ENCODE measurements at places on chromosomes 7 and 10. TPM values are rescaled to one million over a fixed set of nuclear protein-coding genes. Genes with fewer than 3 reads are reported as not detected.

GLUD1 gene
- 160 TPM for total RNA-seq

NEBL gene
- 0.17 TPM for total RNA-seq

LSM8 gene
- total RNA-seq = 53.4 TPM

SCART1 gene
- 3.9 TPM for total RNA-seq

LEP gene
- total RNA-seq = not detected

SOSTDC1 gene
- not detected for total RNA-seq

ABI1 gene
- total RNA-seq = 86.2 TPM

FAM25G gene
- not detected for total RNA-seq

PHYHIPL gene
- not detected for total RNA-seq

DNA sequence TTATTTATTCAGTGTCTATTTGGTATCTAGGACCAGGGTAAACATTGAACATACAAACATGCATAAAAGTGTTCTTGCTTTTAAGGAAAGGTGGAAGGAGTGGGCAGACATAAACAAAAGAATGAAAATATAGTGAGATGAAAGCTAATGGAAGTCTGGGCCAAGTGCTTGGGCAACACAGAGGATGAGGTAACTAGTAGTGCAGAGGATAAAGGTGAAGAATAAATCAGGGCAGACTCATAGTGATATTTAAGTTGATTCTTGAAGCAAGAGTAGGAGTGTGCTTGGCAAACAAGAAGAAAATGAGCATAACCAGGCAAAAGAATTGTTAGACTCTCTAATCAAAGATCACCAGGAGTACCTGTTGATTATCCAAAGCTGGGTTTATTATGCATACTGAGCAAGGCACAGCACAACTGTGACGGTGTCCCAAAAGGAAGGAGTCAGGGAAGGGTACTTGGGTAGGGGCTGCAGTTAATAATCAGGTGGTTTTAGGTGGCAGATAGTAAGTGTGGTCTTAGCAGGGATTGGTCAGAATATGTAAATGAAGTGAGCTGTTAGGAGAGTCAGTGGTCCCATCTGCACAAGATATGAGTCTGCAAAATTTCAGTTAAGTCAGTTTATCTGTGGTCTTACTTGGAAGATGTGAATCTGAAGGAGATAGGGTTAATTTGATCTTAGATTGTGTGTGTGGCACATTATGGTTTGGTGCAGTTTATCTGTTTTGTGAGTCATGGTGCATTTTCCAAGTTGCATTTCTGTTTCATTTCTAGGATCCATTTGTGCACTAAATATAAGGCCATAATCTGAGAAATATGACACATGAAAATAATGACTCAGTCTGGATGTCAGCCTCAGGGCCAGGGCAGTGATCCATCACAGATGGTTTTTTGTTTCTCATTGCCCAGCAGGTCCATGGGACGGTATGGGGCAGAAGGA, 30.6 kb upstream of the TAX1BP1 start:
- DNase-seq = no peak
- H3K27ac ChIP-seq = no peak overlapping the region
- no peaks in the 10 kb centered on the region for H3K36me3 ChIP-seq
- no peak overlapping the region for H3K4me3 ChIP-seq
- H3K27me3 ChIP-seq = peaks cover 8% of the 10 kb centered on the region

DNA sequence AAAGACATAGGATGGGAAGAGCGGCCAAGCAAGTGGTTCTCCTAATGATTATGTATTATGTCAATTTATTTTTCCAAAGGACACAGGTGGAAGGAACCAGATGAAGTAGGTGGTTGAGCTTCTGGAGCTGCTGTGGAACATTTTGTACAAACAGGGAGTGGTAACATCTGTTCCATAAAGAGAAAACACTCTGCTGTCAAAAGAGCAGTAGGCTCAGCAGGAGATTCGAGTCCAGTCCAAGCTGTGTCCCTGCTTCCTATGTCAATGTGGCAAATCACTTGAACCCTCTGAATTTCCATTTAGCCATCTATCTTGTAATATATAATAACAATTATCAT, 448.0 kb upstream of the ANKRD30A start:
- DNase-seq = no peak
- no peaks in the 10 kb centered on the region for H3K4me1 ChIP-seq
- H3K4me3 ChIP-seq = no peak overlapping the region
- H3K36me3 ChIP-seq = no peaks in the 10 kb centered on the region
- H3K27me3 ChIP-seq = no peaks in the 10 kb centered on the region

- H3K27me3 ChIP-seq = no peaks in the 10 kb centered on the region
- peaks cover 15% of the 10 kb centered on the region for H3K36me3 ChIP-seq
- peak within 1 kb of the TSS; percentile 99 for H3K4me3 ChIP-seq
- peak within 1 kb of the TSS; percentile 96 for H3K27ac ChIP-seq
- peak; percentile 98 for DNase-seq
- H3K4me1 ChIP-seq = peaks cover 27% of the 10 kb centered on the region
Measured at GRCh38 chr10:103918053-103918846, at the start of gene STN1. Gene STN1, minus strand, starts transcription at chr10:103918184. Its CDS starts 590 bp downstream, at chr10:103917594.

GRCh38 chr10:4013651-4014121, 228.7 kb upstream of the KLF6 start:
- peak; percentile 74 for DNase-seq
- H3K4me1 ChIP-seq = peaks cover 18% of the 10 kb centered on the region
- no peaks in the 10 kb centered on the region for H3K27me3 ChIP-seq
- no peaks in the 10 kb centered on the region for H3K36me3 ChIP-seq

- no peak for DNase-seq
- no peaks in the 10 kb centered on the region for H3K27me3 ChIP-seq
- peaks cover 14% of the 10 kb centered on the region for H3K4me1 ChIP-seq
- no peak overlapping the region for H3K27ac ChIP-seq
- H3K36me3 ChIP-seq = peaks cover 4% of the 10 kb centered on the region
Measured at GRCh38 chr7:102119213-102119651, 167.4 kb upstream of the SH2B2 start.

DNA sequence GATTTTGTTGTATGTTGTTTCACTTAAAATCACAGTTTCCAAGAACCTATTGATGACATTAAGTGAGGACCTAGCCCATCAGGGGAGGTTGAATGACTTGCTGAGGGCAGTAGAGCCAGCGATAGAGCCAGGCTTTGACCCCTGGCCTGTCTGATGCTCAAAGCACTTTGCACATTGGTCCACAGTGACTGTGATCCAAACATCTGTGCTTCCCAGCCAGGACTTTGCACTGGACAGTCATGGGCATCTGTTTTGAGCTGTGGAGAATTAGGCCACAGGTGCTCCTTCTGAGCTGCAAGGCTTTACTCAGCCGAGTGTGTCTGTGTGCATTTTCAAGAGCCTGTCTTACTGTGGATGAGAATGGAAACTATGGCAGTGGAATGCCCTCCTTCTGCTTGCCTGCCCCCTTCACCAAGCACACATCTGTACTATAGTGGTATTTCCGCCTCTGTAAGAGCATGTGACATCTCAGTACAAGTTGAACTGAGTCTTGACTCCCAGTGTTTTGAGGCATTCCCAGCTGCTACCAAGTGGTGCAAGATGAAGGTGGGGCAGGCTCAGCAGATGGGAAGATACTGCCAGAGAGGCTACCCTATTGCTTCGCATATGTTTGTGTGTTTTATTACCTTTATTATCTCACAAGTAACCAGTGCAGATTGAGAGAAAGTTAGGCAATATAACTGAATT, 72.7 kb upstream of the AOAH start:
- DNase-seq = no peak
- no peaks in the 10 kb centered on the region for H3K27me3 ChIP-seq
- no peaks in the 10 kb centered on the region for H3K36me3 ChIP-seq

DNA sequence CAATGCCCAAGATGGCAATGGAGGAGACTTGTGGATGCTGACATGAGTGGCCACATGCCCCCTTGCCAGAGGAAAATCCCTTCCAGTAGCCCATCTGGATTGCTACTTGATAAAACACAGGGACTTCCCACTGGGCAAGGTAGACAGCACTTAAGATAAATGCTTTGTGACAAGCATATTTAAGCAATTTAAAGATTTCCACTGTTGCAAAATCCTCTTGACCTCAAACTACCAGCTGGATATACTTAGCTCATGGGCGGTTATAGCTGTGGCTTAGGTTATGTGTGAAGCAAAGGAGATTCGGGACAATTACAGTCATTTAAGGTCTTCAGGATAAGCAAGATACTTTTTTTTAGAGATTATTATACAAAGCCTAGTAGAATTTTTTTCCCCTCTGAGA, 238.1 kb downstream of the BMPER start:
- H3K27me3 ChIP-seq = no peaks in the 10 kb centered on the region
- no peaks in the 10 kb centered on the region for H3K36me3 ChIP-seq
- no peak for DNase-seq
- no peak overlapping the region for H3K27ac ChIP-seq
- no peaks in the 10 kb centered on the region for H3K4me1 ChIP-seq

- H3K27me3 ChIP-seq = no peaks in the 10 kb centered on the region
- H3K36me3 ChIP-seq = no peaks in the 10 kb centered on the region
- H3K27ac ChIP-seq = no peak overlapping the region
- H3K4me1 ChIP-seq = peaks cover 21% of the 10 kb centered on the region
- DNase-seq = no peak
Measured at GRCh38 chr7:107854989-107855388, 36.0 kb upstream of the DLD start.

GRCh38 chr10:30455816-30456215, 21.8 kb downstream of the MAP3K8 start:
- DNase-seq = no peak
- peak overlapping the region; percentile 22 for H3K4me3 ChIP-seq
- H3K27me3 ChIP-seq = no peaks in the 10 kb centered on the region
- peaks cover 33% of the 10 kb centered on the region for H3K36me3 ChIP-seq
- H3K4me1 ChIP-seq = peaks cover 18% of the 10 kb centered on the region
- peak overlapping the region; percentile 65 for H3K27ac ChIP-seq

DNA sequence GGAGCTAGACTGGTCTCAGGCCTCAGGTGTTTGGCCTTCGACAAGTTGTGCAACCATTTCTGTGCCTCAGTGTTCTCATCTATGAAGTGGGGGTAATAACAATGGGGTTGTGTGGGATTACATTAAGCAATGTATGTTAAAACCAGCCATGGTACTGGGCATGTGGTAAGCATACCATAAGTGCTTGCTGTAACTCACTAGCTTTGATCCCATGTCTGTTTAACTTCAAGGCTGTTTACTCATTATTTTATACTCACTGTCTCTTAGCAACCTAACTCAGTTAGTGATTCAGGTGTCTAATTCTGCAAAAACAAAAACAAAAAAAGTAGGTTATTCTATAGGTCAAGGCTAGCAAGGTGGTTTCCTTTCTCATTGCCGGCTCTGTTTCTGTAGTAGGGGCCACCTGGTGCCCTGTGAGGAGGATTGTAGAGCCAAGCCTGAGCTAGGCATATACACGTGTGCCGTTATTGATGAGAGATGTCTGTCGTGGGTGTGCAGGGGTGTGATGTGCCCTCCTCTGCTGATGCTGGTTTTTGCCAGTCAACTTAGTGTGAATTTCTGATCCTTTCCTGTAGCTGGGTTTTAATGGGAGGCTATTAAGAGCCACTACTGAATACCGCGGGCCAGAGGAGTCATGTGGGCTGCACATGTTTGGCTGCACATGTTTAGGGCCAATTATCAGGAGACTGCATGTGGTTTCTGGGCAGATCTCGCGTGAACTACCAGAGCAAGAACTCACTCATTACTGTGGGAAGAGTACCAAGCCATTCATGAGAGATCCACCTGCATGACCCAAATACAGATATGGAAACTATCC, 56.2 kb downstream of the EEPD1 start:
- peaks cover 44% of the 10 kb centered on the region for H3K4me1 ChIP-seq
- peaks cover 5% of the 10 kb centered on the region for H3K27me3 ChIP-seq
- peak; percentile 7 for DNase-seq
- H3K27ac ChIP-seq = no peak overlapping the region
- no peak overlapping the region for H3K4me3 ChIP-seq
- peaks cover 2% of the 10 kb centered on the region for H3K36me3 ChIP-seq

GRCh38 chr7:98630149-98630548, 13.1 kb downstream of the NPTX2 start:
- no peaks in the 10 kb centered on the region for H3K4me1 ChIP-seq
- DNase-seq = no peak
- no peak overlapping the region for H3K4me3 ChIP-seq

- H3K36me3 ChIP-seq = no peaks in the 10 kb centered on the region
- no peaks in the 10 kb centered on the region for H3K27me3 ChIP-seq
- no peak overlapping the region for H3K27ac ChIP-seq
Measured at GRCh38 chr7:44136731-44137130, 4.4 kb downstream of the MYL7 start.

DNA sequence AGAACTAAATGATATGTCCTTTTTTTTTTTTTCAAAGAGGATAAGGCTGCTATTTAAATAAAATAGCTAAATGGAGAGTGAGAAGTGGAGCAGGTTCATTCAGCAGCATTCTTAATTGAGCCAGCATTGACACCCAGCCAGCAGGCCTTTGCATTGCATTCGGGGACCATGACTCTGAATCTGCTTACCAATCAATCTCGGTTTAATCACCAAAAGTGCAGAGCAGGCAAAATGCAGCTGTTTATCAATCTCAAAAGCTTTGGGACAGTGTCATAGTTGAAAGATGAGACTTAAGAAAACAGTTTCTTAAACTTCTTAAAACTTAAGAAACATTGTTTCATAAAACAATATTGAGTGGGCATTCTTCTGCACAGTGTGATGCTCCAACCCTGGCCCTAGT, 51.7 kb downstream of the PLEKHA8 start:
- H3K4me1 ChIP-seq = no peaks in the 10 kb centered on the region
- DNase-seq = no peak
- no peaks in the 10 kb centered on the region for H3K27me3 ChIP-seq
- no peak overlapping the region for H3K27ac ChIP-seq
- no peak overlapping the region for H3K4me3 ChIP-seq

DNA sequence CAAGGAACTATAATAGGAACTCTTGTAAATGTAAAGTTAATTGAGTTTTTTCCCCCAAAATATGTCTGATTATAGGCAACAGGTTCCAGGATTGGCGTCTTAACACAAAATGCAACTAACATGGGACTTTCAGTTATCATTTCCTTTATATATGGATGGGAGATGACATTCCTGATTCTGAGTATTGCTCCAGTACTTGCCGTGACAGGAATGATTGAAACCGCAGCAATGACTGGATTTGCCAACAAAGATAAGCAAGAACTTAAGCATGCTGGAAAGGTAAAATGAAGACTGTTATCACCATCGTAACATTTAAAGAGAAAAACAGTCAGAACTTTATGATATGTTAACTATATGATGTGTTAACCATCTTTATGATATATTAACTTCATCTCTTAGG, 63.7 kb downstream of the SP8 start:
- H3K4me3 ChIP-seq = no peak overlapping the region
- no peak overlapping the region for H3K27ac ChIP-seq
- DNase-seq = no peak
- no peaks in the 10 kb centered on the region for H3K4me1 ChIP-seq

DNA sequence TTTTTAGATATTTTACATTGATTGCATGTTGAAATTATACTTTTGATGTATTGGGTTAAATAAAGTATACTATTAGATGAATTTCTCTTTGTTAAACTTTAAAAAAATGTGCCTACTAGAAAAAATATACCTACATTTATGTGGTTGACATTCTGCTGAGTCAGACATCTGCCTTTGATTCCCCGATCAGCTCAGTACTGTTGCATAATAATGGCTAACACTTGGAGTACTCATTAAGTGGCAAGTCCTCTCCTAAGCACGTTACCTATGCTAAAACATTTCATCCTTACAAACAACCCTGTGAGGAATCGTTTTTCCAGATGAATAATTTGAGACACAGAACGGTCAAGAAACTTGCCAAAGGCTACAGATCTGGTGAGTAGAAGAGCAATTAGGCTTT, 14.0 kb upstream of the SEM1 start:
- H3K27me3 ChIP-seq = peaks cover 39% of the 10 kb centered on the region
- no peaks in the 10 kb centered on the region for H3K4me1 ChIP-seq
- no peak overlapping the region for H3K27ac ChIP-seq
- no peak overlapping the region for H3K4me3 ChIP-seq
- no peak for DNase-seq
